Keratinocyte (primary cell): ENCODE measurements at places on chromosomes 7 and 10. TPM values are rescaled to one million over a fixed set of nuclear protein-coding genes. Genes with fewer than 3 reads are reported as not detected.

TRIM74 gene
- polyA plus RNA-seq = 0.03 to 0.19 TPM in 2 of 3 replicates, not detected in the other

CDHR3 gene
- polyA plus RNA-seq = 0.32 to 1.2 TPM (median 0.64 TPM) in 3 replicates

NACAD gene
- 0.10 to 0.25 TPM (median 0.14 TPM) in 3 replicates for polyA plus RNA-seq

MYPN gene
- 0.42 to 1.0 TPM (median 0.54 TPM) in 3 replicates for polyA plus RNA-seq

SFTPA1 gene
- not detected in 3 replicates for polyA plus RNA-seq

DPYSL4 gene
- 7.4 to 10.0 TPM (median 8.6 TPM) in 3 replicates for polyA plus RNA-seq

C10orf53 gene
- not detected in 3 replicates for polyA plus RNA-seq

MAD1L1 gene
- polyA plus RNA-seq = 18.0 to 27.0 TPM (median 18.1 TPM) in 3 replicates

CREB5 gene
- polyA plus RNA-seq = 4.3 to 7.9 TPM (median 4.6 TPM) in 3 replicates

C7orf57 gene
- polyA plus RNA-seq = 0.22 to 0.60 TPM (median 0.39 TPM) in 3 replicates

HOXA9 gene
- polyA plus RNA-seq = 9.0 to 40.5 TPM (median 28.1 TPM) in 3 replicates

CCDC172 gene
- polyA plus RNA-seq = not detected in 3 replicates

AKR1C2 gene
- polyA plus RNA-seq = 24.2 to 173 TPM (median 66.0 TPM) in 3 replicates

ZNF783 gene
- 4.2 to 6.0 TPM (median 5.0 TPM) in 3 replicates for polyA plus RNA-seq

ZNF786 gene
- polyA plus RNA-seq = 2.8 to 4.0 TPM (median 3.3 TPM) in 3 replicates

ZNF804B gene
- polyA plus RNA-seq = not detected in 3 replicates

MYL10 gene
- not detected in 3 replicates for polyA plus RNA-seq

GNG11 gene
- 0.23 to 1.0 TPM (median 0.63 TPM) in 3 replicates for polyA plus RNA-seq

FAM24B gene
- 2.7 to 4.5 TPM (median 3.8 TPM) in 3 replicates for polyA plus RNA-seq

FAM25A gene
- polyA plus RNA-seq = 11.7 to 27.6 TPM (median 25.2 TPM) in 3 replicates

FFAR4 gene
- polyA plus RNA-seq = not detected in 3 replicates
